ENCODE measurements at places on chromosomes 12 and 14.
A peak's percentile ranks its signal among the peaks of the same experiment; 100 is the strongest.

GRCh38 chr14:103740991-103741689 is 25.5 kb downstream of the ZFYVE21 start:
- DNase-seq, result no peak

- no peak for DNase-seq
Measured at GRCh38 chr12:101941306-101942249, 64.2 kb downstream of the DRAM1 start.

DNA sequence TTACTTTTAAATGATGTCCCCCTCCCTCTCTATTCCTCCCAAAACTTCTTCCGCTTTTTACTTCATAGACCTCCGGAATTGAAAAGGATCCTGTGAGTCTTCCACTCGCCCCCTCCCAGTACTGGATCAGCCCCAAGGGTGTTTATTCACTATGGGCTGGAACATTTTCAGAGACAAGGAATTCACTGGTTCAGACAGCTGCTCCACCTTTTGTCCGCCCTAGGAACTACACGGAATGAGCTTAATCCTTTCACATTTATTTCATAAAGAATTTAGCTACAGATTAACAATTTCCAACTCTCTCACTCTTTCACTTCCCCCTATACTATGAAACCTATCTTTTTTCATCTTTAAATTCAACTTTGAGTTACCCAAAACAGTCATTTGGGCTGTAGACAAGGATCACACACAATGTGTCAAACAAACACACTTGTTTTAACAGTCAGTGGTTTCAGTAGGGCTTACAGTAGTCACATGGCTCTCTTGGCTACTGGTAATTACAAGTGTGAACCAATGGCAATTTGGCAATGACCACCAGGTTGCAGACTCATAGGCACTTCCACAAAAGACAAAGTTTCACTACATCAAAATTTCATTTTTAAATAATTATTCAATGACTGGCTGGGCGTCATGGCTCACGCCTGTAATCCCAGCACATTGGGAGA is 20.6 kb downstream of the CNIH1 start:
- peak; percentile 16 for DNase-seq

DNA sequence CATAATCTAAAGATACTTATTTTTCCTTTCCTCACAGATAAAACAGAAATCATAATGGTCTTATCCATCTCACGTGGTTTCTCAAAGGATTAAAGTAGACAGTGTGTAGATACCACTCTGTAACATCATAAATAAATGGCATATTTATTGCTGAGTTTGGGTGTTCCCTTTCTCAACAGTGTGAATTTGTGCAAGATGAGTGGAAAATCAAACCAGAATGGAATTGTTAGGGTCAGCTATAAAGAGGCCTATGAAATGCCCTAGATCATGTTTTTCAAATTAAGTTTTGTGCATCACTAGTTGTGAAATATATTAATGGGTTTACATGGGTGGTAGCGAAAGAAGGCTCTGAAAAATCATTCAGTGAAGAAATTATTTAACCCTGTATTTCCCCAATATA is 216.3 kb upstream of the GARIN6 start:
- no peak for DNase-seq

All from posterior cingulate gyrus (tissue), 11 donors.